ENCODE measurements at places on chromosomes 12 and 14.

DNA sequence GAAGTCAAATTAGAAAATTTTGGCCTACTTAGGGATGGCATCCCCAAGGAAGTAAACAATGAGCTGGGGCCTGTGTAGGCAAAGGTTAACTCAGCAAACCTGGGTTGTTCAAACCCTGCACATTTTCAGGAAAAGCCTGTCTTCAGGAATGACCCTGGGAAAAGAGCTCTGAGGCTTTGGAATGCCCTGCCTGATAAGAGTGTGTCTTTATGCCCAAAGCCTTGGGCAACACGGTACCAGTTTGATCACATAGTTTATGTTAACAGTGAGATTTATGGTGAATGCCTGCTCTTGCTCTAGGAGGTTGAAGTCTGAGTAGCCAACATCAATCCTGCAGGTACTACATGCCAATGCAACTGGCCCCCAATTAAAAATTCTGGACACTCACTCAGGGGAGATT, 28.2 kb upstream of the STAB2 start:
- no peak for DNase-seq

DNA sequence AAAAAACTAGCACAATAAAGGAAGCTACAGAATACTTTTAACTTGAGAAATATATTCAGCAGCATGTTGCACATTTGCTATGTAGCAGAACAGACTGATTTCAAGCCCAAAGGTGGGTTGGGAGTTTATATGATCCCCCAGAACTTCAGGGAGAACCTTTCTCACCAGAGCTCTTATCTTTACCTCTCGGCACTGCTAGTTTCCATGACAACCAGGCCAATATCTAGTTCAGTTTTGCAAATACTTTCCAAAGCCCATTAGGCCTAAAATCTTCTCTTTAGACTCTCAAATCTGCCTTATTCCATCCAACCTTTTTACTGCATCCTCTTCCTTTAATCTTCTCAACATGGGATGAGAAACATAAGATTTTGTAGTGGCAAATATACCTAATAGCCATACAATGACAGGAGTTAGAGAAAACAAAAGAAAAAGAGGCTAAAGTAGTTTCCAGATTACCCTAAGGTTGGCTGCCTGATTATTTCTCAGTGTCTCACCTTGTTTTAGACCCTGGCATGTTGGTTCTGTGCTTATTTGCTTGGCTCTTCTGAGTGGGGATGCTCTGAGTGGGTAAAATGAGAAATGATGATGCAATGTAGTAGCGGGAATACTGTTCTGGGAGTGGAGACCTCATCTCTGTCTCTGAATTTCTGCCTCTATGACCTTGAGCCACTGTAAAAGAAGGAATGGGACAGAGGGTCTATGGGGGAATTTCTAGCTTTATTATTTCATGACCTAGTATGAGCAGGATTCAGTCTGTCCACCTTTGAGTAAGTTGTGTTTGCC, 427.6 kb upstream of the STXBP6 start:
- no peak for DNase-seq

- no peak for DNase-seq
Observed at GRCh38 chr14:79165471-79166090, 995.4 kb downstream of the NRXN3 start.

- DNase-seq: no peak
Observed at GRCh38 chr14:65453807-65454480, 41.4 kb downstream of the FUT8 start.

GRCh38 chr12:61869796-61870195, 390.4 kb upstream of the USP15 start:
- no peak for DNase-seq

- no peak for DNase-seq
Observed at GRCh38 chr14:58695514-58695913, 57.8 kb downstream of the DACT1 start.

DNA sequence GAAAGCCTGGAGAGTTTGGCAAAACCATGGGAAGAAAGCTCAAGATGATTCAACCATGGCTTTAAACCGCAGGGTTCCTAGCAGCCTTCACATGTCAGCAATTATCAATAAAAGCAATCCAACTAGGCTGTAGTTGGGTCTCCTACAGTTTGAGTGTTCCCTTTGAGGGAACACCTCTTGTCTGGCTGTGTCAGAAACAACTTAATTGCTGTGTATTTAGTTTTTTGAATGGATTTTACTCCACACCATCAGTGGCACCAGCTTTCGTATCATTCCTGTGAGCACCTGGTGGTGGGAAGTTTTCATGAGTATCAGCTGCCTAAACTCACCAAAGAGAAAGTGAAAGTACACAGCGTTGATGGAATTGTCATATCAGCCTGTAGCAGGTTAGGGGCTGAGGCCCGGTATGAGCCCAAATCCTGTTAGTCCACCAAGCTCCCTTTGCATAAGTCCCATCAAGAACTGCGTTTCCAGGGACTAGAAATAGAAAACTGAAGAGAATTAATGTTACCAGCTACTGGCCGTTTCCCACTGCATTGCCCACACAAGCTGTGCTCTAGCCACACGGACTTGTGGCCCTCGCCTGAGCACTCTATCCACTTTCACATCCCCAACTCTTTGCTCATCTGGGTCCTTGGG, 10.9 kb upstream of the IL26 start:
- peak; percentile 57 for DNase-seq

- DNase-seq: peak; percentile 17
Observed at GRCh38 chr12:84070292-84070691, 842.3 kb downstream of the SLC6A15 start.

GRCh38 chr12:24482044-24482443, 466.9 kb downstream of the BCAT1 start:
- no peak for DNase-seq

DNA sequence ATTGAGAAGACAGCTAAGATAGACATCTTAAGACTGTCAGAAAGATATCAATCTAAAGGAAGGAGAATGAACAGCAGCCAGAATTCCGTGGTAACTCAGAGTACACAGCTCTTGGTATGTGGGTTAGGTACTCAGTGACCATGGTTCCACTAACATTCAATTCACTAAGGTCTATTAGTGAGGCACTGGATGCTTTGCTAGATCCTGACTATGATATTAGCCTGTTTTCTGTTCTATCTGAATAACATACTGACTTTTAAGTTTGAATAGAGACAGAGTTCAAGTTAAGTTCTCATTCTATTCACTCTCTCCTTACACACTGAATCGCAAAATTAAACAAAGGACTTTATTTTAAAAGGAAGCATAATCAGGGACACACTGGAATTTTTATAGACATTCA, 106.4 kb downstream of the PRKD1 start:
- DNase-seq: no peak

DNA sequence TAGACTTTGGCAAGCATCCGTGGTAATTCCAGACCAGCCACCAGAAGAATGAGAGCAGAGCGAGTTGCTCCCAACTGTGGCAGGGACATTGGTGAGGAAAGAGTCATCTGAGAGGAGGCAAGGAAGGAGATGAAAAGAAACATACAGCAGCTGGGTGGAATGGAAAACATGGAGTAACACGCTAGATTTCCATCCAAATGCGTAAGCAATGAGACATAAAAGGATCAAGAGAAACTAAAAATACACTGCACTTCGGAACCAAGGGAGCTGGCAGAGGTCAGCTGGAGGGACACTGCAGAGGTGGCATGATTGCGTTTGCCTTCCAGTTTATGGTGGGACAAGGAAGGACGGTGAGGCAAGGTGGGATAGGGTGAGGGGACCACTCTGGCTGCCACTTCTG, 82.9 kb downstream of the DDX51 start:
- DNase-seq: no peak

DNA sequence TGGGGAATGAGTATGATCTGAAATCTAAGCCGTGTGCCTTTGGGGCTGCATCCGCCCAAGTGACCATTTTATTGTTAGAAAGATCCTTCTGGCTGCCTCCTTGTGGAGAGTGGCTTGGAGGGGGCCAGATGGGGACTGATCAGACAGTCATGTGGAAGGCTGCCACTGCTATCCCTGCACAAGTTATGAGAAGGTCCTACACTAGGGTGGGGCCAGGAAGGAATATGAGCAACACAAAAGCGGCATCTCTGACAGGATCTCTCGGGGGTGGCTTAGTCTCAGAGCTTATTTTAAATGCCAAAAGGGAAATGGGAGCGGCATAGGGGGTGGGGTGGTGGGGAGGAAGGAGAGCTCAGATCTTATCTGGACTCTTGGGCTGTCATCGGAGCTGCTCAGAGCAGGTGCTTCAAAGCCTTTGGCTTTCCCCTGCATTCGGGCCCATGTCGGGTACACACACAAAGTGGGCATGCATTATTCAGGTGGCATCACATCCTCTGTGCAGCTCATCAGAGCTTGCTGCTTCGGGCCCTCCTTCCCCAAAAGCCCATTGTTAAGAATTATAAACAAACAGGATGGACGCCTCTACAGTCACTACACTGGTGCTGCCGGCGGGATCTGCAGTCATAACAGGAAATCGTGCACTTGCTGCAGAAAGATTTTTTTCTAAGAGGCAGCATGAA, 805.4 kb downstream of the VRK1 start:
- DNase-seq: no peak

DNA sequence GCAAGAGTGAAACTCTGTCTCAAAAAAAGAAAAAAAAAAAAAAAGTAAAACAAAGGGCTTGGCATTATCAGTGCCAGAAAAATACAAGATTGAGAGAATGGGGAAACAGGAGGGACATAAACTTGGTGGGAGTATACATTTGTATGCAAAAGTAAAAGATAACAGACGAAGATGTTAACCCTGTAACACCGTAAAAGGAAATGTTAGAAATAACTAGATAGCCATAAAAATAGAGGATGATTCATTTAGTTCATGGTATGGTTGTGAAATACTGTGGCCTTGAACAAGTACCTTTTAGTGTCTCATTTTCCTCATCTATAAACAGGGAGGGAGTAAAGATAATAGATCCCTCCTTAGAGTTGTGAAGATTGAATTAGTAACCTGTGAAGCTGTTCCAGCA, 33.3 kb downstream of the ATP2A2 start:
- DNase-seq: no peak

GRCh38 chr14:71492346-71492745, 439.9 kb upstream of the RGS6 start:
- no peak for DNase-seq

DNA sequence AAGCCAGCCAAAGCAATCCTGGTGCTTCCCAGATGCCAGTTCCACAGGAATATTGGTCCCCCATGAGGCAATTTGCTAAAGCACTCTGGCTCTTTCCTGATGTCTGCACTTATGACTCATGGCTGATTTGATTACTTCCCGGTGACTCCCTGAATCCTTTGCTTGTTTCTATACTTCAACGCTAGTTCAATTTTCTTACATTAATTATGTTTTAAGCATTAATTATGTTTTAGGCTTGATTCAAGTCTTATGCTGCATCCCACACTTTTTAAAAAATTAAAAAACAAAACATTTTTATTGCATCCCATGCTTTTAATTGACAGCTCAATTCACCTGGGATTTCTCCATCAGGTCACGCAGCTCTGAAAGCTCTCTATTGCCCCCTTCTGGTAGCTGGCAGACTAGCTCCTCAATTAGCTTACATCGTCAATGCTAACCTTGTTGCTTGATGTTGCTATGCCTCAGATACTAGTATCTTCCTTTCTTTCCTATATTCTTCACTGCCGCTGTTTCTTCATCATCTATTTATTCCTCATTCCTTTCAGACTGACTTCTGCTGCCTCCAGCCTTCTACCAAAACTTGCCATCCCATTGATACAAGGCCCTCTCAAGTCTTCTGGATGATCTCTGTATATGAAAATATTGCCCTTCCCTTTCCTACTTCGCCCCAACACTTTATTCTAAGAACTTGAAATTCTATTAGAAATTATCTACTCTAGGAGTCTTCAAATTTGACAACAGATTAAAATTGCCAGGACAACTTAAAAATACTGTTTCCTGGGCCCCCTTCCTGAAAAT, 32.0 kb downstream of the TSHR start:
- DNase-seq: peak; percentile 66

DNA sequence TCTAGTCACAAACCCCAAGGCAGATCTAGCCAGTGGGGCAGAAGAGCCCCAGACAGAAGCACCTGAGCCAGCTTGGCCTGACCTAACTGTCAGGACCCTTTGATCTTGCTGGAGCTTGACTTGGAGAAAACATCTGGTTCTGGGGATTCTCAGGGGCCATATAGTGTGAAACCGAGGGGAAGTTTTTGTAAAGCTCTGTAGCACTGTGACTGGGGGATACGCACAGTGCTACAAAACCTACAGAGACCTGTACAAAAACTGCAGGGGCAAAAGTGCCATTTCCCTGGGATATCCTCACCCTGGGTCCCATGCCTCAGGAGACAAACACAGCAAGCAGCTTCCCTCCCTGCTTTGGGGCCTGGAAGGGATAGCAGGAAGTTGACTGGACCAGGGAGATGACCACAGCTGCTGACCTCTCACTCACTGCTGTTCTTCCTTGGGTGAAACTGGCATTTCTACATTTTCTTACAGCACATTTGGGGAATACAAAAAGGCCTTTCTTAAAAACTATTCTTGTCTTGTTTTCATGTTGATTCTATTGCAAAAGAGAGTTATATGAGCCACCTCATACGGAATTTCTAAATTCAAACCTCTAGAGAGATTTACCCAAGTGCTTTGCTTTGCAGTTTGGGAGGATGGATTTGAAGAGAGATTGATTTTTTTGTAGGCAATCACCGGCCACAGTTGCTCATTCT, 140.0 kb downstream of the DAD1 start:
- no peak for DNase-seq

- DNase-seq: no peak
Observed at GRCh38 chr12:46682148-46682547, 143.6 kb downstream of the SLC38A4 start.

DNA sequence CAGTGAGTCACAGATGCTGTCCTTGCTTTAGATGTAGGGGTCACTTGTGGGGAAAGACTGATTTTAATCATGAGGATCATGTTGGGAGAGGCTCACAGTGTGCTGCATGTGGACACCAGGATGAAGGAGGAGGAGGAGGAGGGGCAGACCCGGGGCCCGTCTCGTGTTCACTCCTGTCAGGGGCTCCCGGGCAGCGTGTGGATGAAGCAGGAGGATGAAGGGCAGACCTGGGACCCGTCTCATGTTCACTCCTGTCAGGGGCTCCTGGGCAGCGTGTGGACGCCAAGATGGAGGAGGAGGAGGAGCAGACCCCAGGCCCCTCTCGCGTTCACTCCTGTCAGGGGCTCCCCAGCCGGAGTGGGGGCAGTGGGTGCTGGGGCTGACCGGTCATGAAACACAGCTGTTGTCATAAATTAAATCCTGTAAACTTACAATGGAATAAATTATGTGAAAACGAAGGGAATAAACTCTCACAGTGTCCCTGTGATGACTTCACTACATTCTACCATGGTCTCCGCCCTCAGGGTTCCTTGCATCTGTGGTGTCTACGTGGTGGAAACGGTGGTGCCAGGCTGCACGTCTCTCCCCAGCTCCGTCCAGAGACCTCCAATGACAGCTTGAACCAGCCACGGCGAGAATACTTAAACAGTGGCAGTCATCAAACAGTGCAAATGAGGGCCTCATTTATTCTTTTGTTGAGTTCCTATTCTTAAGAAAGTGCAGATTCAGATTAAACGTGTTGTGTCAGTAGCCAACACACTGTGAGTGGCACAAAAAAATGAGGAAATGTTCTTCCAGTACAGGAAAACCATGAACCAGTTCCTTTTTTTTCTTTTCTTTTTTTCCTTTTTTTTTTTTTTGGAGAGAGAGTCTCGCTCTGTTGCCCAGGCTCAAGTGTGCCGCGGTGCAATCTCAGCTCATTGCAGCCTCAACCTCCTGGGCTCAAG, 37.7 kb upstream of the SFSWAP start:
- no peak for DNase-seq

- no peak for DNase-seq
Observed at GRCh38 chr12:31524791-31525495, 66.0 kb downstream of the DENND5B start.

- DNase-seq: no peak
Observed at GRCh38 chr12:76043377-76043776, 11.8 kb upstream of the PHLDA1 start.

- DNase-seq: no peak
Observed at GRCh38 chr12:122460061-122460460, 37.6 kb upstream of the CLIP1 start.

GRCh38 chr14:100841761-100842403, 16.0 kb downstream of the MEG3 start:
- no peak for DNase-seq
